ENCODE measurements at places on chromosomes 5 and 9.

DNA sequence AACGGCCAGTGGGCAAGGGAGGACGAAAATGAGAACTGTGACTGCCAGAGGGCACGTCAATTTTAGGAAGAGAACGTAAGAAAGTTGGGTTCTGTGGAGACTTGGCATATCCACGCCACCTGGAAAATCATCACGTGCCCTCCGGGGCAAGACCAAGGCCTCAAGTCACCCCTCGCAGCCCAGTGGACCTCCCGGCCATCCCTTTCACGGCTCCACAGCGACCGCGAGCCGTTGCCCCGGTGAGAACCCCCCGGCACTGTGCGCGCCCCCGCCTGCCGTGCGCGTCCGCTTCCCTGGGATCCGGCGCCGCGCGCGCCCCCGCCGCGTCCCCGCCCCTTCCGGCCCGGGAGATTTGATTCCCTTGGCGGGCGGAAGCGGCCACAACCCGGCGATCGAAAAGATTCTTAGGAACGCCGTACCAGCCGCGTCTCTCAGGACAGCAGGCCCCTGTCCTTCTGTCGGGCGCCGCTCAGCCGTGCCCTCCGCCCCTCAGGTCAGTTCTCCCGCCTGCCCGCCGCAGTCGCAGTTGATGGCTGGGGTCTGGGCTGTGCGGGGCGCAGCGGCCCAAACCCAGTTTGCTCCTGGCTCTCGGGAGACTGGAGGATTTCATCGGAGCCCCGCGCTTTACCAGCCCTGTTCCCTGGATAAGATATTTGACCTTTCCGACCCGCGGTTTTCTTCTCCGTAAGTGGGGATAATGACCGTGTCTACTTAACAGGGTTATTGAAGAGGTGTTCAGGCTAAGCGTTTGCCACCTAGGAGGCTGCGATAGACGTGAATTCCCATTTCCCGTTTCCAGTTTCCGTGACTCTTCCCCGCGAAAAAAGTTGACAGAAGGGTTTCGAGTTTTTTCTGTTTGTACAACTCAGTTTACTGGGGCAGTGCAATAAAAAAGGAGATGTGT, at the start of gene MELK:
Gene MELK (plus strand): TSS at position 381 of the 904 bp plus-strand sequence. CDS start 8,787 bp downstream, outside the sequence.
- DNase-seq, result peak; percentile 70

DNA sequence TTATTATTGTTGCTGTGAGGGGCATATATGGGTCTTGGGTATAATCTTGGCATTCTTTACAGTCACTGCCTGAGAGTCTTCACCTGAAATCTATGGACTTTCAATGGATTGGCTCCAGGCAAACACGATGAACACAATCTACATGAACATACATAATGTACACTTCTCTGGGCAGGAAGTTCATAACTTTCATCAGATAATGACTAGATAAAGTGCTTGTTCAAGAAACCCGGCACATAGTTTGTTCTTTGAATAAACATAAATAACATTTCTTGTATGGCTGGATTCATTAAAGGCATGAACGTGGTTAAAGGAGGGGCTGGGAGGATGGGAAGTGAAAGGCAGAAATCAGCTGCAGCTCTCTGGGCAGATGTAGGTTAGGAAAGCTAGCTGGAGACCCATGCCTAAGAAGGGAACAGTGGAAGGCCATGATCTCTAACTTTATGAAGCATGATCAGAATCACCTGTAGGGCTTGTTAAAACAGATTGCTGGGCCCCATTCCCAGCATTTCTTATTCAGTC, 306.9 kb upstream of the EFNA5 start:
- DNase-seq, result no peak

DNA sequence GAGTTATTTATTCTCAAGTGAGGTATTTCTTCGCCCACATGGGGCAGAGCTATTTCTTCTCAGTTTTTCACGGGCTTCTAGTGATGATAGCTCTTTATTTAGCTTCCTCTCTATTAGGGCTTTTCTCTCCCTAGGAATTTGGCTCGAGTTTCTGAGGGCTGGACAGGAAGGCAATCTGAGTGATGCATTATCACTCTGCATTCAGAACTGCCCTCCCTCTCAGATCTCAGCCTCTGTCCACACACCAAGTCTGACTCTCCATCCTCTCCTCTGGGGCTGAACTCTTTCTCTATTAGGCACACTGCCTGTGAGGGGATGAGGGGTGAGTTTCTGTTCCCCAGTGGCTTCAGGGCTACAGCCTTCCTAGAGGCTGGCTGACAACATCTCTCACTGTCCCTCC, 14.9 kb upstream of the SCAMP1 start:
- no peak for DNase-seq

DNA sequence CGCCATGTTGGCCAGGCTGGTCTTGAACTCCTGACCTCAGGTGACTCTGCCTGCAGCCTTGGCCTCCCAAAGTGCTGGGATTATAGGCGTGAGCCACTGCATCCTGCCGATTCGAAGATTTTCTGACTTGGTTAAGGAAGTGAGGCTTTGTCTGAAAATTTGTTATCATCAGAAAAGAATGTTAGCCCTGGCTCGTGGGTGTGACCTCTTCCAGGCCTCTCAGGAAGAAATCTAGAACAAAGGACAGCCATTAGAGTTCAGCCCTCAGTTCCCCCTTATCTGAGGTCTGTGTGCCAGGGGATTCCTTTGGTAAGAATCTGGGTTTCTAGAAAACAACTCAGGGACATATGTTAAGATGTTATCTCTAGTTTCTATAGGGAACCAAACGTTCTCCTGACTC, 6.2 kb downstream of the OR2S2 start:
- DNase-seq, result no peak

DNA sequence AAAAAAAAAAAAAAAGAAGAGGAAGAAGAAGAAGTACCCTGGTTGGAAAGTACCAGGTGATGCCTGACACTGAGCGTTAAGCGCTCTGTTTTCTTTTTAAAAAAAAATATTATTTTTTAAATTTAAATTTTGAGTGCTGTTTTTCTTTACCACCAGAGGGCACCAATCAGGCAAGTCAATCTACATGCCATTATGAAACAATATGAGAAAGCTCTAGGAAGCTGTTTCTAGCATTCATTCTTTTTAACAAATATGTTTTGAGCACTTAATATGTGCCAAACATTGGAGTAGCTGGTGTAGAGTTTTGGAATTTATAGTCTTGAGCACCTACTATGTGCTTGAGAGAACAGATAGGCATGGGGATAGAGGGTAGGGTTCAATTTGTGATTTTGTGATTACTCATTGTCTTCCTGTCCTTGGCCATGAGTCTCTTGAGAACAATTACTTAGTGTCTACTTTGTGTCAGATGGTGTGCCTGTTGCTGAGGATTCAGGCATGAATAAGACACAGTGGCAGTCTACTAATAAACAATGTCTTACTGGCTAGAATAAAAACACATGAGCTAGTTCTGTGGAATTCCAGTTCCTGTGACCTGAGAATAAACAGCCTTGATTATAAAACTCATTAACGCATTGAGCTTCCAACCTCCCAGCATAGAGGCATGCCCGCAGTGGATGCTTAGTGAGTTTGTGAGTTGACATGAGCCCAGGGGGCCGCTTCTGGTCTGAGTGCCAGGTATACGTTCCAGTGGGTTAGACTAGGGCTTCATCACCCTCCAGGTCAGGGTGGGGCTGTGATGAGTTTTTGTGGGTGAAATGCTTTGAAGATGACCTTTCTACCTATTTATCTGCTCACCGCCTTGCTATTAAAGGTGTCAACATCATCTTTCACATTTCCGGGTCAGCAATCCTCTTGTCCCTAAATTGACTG, 3.0 kb upstream of the UBE2R2 start:
- no peak for DNase-seq

GRCh38 chr5:123429993-123430392, 6.8 kb upstream of the CEP120 start:
- no peak for DNase-seq

- DNase-seq, result no peak
Observed at GRCh38 chr9:8457055-8457454, 657.5 kb upstream of the DMAC1 start.

GRCh38 chr9:15328946-15329345, 21.9 kb upstream of the TTC39B start:
- DNase-seq, result no peak

DNA sequence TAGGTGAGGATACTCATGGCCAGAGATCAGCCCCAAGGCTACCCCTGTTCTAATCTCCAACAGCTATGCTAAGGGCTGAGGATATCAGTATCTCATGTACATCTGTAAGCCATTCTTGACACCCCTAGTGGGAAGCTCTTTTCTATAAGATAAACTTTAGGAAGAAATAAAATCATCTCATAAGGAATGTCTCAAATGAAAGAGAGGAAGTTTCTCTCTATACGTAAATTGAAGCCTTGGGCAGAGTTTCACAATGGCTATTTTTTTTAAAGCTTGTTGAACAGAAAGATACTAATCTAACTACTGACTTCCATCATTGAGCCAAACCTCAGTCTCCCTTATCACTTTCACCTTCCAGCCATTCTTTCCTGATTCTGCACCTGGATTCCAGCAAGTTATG, 405.7 kb downstream of the PRR16 start:
- no peak for DNase-seq

GRCh38 chr9:89097219-89097618, 81.4 kb downstream of the SHC3 start:
- no peak for DNase-seq

GRCh38 chr9:36018129-36018528, 18.6 kb upstream of the RECK start:
- no peak for DNase-seq

DNA sequence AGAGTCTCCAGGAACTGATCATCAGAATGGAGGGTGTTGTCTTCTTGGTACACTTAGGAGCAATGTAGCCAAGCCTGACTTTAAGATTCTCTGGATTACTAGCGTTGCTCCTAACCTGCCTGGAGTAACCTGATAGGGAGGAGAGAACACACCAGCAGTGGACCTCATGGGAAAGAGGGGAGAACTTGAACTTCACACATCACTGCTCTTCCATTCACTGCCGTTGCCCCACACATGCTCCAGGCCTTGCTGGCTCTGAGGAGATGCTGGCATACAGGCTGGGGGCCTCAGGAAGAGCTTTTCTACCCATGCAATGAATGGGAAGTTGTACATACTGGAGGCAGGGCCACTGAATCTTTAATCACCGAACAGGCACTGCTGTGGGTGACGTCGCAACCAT, 60.3 kb upstream of the ADAMTS16 start:
- no peak for DNase-seq

GRCh38 chr5:153425914-153426313, 64.6 kb upstream of the GRIA1 start:
- no peak for DNase-seq

- no peak for DNase-seq
Observed at GRCh38 chr9:84736081-84736480, 66.6 kb downstream of the NTRK2 start.

- DNase-seq, result no peak
Observed at GRCh38 chr9:93893899-93894690, 61.1 kb downstream of the BARX1 start.

GRCh38 chr5:167726642-167727041, 564.8 kb upstream of the WWC1 start:
- no peak for DNase-seq

DNA sequence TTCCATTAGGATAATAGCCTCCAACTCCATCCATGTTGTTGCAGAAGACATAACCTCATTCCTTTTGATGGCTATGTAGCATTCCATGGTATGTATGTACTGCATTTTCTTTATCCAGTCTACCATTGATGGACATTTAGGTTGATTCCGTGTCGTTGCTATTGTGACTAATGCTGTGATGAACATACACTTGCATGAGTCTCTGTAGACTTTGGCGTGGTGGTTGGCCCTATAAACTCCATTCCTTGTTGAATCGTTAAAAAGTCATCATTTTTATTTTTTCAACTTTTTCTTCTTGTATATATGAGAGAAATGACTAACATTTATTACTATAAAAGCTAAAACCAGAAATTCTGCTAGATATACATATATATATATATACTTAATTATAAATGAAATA, 1491.9 kb upstream of the CDH6 start:
- no peak for DNase-seq

DNA sequence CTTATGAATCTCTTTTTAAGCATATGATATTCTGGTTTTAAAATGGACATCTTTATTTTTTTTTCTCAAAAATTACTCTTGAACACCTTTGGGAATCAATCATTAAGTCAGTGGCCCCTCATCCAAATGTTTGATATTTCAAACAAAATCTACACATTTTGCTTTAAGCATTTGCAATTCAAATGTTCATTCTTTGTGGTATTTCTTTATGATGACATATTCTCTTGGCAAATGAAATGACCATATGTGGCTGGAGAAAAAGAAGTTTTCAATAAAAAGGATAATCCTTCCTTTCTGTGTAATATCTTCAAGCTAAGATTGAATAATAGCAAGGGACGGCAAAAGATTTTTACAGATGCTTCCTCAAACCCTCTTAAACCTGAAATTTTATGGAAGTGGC, 420.8 kb downstream of the MTRR start:
- no peak for DNase-seq

GRCh38 chr9:129885018-129885669, 49.9 kb downstream of the USP20 start:
- DNase-seq, result no peak

DNA sequence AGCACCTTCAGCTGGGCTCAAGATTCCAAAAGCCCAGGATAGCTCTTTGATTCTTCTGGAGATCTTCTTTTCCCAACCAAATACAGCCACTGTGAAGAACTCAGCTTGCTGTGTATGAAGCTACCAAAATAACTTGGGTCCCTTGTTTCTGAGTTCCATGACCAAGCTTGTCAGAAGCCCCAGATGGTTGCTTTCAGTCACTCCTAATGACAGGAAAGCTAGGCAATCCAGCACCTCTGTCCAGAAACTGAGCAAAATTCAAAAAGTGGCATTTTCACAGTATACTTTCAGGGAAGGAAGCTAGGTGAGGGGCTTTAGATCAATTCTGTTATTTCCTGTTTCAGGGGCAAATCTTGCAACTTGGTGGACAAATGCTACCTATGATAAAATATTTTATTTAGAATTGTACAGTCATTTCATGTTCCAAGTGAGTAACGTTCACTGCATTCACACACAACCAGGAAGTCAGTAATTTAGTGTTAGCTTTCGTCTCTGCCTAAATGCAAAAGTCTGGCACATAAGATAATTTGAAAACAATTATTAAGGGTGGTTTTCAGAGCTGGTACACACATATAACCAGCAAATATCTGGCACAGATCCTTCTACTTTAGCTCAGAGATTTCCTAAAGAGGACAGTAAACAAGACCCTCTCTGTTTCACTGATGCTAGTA, 330.1 kb downstream of the GLIS3 start:
- no peak for DNase-seq

DNA sequence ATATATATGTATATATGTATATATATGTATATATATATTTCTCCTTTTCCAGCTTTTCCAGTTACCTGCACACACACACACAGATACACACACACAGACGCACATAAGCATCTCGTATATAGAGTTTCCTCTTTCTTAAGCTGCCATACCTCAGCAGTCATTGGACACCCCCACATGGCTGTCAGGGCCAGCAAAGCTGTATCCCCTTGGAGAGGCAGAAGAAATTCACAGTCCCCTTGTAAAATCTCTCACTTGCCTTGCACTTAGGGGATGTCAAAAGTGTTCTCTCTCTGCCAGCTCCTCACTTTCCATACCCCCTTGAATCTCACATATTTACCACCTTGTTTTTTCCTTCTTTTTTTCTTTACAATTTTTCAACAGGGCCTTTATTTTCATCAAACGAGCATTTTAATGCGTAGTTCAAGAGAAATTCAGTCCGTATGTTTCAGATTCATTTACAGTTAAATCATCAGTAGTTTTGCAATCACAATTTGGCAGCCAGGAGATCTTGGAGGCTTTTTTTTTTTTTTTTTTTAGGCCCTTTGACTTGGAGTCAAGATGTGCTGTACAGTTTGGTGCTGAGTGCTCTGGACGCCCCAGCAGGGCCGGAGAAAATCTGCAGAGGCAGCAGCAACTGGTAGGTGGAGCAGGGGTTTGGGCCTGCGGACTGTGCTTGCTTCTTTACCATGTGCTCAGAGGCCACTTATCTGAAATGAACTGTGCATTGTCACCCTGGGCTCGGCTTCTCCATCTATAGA, 244.9 kb upstream of the KLF4 start:
- DNase-seq, result no peak

GRCh38 chr9:119436261-119436660, 67.0 kb upstream of the BRINP1 start:
- no peak for DNase-seq

All from activated naive CD4-positive, alpha-beta T cell (primary cell).